ENCODE measurements at places on chromosomes 2 and 18.

GRCh38 chr2:128610496-128610895 is 291.8 kb upstream of the HS6ST1 start:
- no peak for DNase-seq

GRCh38 chr2:196286821-196287220 is 115.4 kb upstream of the STK17B start:
- DNase-seq: no peak

DNA sequence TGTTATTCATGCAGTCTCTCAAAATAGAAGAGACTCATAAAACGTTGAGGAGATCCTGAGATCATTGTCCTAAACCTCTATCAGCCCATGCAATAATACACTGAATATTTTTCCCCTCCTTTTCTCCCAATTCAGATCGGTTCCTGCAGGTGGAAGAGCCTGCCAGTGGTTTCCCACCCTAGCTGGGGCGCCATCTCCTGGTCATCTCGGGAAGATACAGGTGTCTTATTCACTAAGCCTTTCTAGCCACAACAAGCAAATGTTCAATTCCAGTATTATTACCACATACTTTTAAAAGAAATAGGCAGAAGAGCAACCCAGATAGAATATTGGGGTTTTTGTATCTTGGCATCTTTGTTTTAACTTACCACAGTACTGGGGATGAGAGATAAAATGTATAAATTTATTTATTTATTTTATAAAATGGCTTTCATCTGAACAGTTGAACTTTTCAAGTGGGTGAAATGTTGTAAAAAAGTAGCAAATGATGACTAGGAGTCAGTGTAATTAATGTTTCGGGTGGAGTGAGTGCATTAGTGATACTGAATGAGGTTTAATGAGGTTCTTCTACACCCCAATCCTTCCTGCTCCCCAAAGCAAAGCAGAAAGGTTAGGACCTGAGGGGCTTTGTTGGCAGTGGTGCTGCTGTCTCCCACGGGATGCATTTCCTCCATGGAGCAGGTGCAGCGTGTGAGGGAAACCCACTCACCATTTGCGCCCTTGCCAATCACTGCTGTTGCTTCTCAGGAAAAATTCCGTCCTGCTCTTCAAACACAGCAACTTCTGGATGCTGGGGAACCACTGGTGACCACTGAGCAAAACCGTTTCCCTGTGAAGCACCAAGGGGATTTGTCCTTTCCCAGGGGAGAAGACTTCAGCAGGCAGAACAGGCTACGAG is 147.1 kb upstream of the FHL2 start:
- peak; percentile 67 for DNase-seq

- no peak for DNase-seq
These were observed 75.7 kb downstream of the FTCDNL1 start for GRCh38 chr2:199775267-199775666.

DNA sequence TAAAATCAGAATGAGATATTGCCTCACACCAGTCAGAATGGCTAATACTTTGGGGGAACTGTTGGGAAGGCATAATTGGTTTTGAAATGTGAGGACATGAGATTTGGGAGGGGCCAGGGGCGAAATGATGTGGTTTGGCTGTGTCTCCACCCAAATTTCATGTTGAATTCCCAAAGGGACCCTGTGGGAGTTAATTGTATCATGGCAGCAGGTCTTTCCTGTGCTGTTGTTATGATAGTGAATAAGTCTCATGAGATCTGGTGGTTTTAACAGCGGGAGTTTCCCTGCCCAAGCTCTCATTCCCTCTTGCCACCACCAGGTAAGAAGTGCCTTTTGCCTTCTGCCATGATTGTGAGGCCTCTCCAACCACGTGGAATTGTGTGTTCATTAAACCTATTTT is 59.6 kb downstream of the CSRNP3 start:
- DNase-seq: no peak

GRCh38 chr2:181036848-181037603 is 56.6 kb downstream of the UBE2E3 start:
- DNase-seq: peak; percentile 74

DNA sequence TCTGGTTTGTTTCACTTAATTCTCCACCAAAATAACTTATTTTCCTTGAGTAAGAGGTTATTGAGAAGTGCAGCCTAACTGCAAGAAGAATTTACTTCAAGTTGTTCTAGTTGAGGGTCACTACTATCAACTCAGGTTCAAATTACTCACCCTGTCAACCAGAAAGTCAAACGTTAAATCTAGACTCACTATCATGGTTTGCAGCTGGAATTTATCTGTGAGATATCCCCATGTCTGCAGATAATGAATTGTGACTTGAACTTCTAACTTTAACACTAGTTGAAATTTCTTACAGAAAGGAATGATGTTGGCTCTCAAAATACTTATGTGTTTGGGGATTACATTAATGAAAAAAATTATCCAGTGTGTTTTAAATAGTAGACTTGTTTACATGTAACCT is 1145.7 kb upstream of the NXPH2 start:
- no peak for DNase-seq

GRCh38 chr2:178234648-178235047 is 40.3 kb downstream of the OSBPL6 start:
- no peak for DNase-seq

DNA sequence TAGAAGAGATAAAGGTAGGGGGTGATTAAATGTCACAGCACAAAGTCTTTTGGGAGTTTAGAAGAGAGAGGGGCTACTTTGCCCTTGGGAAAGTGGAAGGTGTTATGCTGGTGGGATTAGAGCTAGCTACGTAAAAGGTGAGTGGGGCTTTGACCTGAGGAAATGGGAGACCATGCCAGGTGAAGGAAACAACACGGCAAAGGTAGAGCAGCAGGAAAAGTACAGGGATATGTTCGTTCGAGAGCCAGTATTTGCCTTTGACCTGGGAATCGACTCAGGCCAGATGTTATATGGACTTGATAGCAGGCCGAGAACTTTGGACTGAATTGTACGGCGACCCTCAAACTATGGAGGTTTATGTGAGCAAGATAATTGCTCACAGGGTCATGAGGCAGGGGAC is 55.7 kb upstream of the ACKR3 start:
- DNase-seq: no peak

DNA sequence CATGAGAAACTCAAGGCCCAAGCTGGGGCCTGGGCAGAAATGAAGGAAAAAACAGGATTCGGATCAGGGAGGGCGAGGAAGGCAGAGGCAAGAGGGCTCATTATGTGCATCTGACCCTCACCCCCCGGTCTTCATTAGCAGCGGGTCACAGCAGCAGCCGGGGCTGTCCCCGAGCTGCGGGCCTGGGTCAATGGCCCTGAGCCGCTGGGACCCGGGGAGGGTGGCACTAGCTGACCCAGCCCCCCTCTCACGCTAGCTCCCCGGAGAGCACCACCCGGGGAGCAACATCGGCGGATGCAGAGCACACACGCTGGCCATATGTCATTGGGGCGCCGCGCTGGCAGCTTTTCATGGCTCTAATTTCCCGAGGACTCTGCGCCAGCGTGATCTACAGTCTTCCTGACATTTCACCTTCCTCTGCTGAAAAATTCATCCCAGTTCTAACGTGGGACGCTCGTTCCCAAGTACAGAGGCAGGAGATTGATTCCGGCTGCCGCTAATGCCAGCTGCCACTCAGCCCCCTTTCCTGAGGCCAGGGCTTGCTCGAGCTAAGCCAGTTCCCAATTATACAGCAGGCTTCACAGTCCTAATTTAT is 63.7 kb downstream of the EIPR1 start:
- DNase-seq: no peak

GRCh38 chr18:58567453-58568196 is 61.3 kb downstream of the ALPK2 start:
- DNase-seq: peak; percentile 35

- DNase-seq: no peak
These were observed 263.5 kb upstream of the LRRTM1 start for GRCh38 chr2:80568011-80568410.

GRCh38 chr2:20629581-20630171 is 21.2 kb downstream of the HS1BP3 start:
- DNase-seq: no peak

GRCh38 chr2:219309278-219309677 is at the start of gene PTPRN:
Gene PTPRN (minus strand): TSS chr2:219309401. CDS start chr2:219309332, 69 bp downstream.
- DNase-seq: no peak

- DNase-seq: peak; percentile 1
These were observed 431 bp upstream of the CNRIP1 start for GRCh38 chr2:68320118-68320641.

- DNase-seq: no peak
These were observed 369.8 kb upstream of the CDH7 start for GRCh38 chr18:65380986-65381385.

DNA sequence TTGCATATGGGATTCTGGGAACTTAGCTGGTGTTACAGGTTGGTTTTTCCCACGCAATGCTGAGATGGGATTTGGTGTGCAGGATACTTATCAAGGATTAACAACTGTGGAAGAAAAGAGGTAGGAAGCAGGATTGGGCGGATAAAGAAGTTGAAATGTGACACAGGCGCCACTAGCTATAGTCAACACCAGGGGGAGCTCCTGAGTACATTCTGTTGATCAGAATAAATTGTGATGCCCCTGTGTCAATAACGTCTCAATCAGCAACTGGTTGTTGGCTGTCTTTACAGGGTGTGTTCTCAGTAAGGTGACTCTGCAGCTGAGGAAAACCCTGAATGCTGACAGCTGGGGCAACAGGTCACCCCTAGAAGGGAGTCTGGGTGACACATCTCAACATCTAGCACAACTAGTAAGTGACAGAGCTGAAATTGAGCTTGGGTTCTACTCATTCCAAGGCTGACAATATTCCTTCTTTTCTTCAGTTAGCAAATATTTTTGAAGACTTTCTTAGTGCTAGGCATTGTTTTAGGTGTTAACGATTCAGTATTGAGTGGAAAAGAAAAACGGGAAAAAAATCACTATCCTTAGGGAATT is 143.0 kb downstream of the ARL6IP6 start:
- peak; percentile 32 for DNase-seq

- no peak for DNase-seq
These were observed 5.2 kb upstream of the ARID5A start for GRCh38 chr2:96531366-96531765.

DNA sequence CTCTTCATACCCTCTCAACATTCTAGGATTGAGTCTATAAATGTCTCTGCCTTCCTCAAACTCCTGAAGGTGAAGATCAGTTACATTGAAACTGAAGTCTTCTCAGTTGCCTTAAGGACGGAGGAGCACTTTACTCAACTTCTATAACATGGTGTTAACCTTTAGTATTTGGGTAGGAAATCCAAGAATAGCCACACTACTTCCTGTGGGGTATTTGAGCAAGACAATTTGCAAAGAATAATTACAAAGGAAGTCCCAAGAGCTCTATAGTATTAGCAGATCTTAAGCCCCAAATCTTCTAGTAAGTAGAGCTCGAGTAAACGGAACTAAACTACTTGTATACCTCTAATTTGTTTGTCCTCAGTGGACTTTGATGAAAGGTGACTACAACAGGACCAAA is 80.9 kb downstream of the SP100 start:
- no peak for DNase-seq

GRCh38 chr18:40326985-40327384 is 1628.0 kb upstream of the PIK3C3 start:
- no peak for DNase-seq

DNA sequence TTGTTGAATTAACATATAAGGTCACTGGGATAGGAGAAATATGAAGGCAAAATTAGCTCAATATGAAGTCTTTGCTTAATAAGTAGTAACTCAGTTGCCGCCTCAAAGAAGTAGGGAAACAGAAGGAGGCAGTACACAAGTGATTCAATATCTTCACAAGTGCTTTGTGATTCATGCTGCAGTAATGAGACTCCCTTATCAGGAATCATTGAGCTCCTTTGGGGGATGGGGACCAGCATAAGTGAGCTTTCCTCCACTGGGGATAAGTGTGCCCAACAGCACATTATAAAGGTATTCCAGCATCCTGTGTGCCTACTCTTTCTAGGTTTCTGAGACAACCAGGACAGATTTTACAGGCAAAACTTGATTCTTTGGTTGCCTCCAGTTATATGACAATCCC is 323.4 kb upstream of the UBE2E3 start:
- peak; percentile 20 for DNase-seq

DNA sequence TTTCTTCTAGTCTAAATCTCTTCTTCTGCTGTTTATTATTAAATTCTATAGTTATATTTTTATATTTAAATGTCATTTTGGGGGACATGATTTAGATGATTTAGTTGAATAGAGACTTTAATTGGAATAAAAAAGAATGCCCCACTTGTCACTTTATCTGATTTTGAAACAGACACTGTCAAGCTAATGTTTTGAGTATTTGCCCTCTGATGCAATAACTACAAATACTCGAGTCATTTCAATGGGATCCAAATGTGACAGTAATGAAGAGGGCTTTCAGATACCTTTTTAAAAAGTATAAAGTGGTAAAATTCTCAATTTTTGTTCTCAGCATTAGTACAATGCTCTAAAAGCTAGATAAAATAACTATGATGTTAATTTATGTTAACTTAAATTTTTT is 257.3 kb upstream of the SESTD1 start:
- no peak for DNase-seq

DNA sequence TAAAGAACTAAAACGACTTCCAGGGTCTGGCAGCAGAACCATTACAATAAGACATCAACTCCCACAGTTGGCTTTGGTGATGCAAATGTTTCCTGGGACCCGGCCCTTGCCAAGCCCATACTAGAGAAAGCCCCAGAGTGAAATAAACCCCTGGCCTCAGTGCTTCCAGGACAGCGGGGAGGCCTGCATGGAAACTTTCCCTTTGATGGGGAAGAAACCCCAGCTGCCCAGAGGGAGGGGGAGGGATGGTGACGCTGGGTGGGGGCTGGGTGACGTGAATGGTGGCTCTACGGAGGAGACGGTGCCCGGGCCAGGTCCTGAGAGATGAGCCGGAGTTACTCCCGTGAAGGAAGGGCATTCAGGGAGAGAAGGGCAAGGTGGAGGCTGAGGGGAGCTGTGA is 27.5 kb downstream of the INHBB start:
- no peak for DNase-seq

DNA sequence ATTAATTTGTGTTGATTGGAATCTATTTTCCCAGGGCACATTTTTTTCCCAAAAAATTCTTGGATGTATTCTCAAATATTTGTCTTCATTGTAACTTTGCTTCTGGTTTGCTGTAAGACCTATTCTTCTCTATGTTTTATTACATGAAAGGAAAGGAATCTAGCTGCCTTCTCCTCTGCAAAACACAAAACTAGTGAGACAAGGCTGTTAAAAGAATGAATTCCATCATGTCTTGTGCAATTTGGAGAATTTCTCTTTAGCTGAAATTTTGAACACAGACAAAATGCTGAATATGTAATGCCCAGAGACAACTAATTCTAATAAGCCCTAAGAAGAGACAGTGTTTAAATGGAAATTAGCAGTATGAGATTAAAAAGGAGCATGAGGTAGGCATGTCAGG is 275.9 kb downstream of the CDH20 start:
- DNase-seq: no peak

- DNase-seq: no peak
These were observed 226.4 kb upstream of the SALL3 start for GRCh38 chr18:78753240-78753639.
